ENCODE measurements at places on chromosomes 7 and 10. TPM values are rescaled to one million over a fixed set of nuclear protein-coding genes. Genes with fewer than 3 reads are reported as not detected.

GRCh38 chr7:30276203-30276900 lies 8.0 kb upstream of the ZNRF2 start:
- DNase-seq = no peak

Gene AGBL3
- polyA plus RNA-seq = 6.7 TPM

DNA sequence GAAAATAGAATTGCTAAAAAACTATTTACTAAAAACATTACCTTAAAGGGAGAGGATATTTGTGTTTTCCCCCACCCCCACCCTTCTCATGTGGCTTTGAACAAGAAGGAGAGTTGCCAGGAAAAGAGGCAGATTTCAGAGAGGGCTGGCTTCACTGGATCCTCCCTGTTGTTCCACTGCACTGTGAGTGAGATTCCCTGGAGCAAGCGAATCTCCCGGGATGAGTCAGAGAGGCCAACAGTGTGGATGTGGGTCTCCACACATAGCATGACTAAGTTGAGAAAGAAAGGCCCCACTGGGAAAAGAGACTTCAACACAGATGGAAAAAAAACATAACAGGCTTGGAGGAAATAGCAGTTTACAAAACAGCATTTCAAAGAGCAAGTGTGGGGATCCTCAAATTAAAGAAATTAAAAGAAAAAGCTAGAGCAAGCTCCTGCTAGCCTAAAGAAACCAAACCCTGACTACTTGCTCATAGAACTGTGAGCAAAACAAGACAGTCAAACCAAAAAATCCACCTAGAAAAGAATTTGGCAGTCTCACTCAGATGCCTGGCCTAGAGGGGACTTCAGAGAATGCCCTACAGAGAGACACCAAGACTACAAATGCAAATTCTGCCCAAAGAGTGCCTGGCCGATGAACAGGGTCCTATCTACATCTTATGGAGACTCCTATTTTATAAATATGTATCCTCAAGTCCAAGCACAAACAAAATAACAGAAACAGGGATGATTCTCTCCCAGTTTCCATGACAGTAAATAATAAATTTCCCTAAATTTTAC lies 3.4 kb downstream of the CAV1 start:
- DNase-seq = no peak

DNA sequence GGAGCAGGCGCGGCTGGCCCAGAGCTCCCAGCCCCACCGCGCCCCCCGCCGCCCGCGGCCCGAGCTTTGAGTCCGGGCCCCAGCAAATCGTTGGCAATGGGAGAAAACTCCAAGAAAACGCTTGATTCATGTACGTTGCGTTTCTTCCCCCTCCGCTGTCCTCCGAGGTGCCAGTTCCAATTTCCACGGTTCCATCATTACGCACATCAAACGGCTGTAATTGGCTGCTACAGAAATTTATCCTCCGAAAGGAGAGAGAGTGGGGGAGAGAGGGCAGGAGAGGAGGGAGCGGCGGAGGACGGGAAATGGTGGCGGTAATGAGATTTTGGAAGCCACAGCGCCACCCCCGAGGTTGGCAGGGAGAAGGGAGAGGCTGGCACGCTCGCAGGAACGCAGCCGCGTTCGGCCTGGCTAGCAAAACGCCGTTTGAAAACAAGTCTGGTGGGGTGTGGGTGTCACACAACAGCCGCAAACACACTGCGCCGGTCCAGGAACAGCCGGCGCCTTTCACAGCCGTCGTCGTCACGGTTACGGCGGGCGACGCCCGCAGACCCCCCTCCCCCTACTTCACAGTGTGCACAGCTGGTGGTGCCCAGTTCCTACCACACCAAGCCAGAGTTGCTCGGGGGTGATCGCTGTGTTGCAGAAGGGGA lies 57.5 kb downstream of the UNCX start:
- DNase-seq = no peak

DNA sequence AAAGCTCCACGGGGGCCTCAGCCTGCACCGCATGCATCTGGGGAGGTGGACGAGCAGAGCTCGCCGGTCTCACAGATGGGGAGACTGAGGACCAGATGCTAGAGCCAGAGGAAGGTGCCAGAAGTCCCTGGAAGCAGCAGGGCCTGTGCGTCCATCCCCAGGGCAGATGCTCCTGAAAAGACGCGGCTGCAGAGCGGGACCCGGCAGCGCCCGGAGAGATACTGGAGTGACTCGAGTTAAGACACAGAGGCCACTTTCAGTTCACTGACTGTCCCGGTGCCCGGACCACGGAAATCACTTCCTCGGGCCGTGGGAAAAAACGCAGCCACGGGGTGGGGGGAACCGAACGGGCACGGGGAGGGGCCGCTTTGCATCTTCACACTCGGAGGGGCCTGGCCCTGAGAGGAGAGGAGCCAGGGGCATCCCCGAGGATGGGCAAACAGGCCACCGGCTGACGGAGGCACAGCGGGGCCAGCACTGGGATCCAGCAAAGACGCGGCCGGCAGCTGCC lies 85.4 kb downstream of the FOXL3 start:
- no peak for DNase-seq

Gene CYP3A5
- polyA plus RNA-seq = 1.4 TPM

Gene FFAR4
- not detected for polyA plus RNA-seq

DNA sequence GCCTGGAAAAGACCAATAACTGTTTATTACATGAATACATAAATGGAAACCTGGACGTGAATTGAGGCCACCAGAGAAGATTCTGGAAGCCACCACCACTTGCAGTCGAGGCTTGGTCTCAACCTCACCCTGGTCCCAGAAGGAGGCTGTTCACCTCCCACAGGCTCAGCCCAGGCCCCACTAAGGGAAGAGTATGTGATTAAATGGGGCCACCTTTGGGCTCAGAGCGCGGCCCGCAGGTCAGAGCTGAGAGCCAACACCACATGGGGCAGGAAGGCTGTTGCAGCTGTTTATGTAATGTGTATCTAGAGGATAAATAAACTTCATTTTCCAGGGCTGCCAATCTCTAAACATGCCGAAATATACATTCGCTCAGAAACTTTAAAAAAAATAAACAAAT lies 17.6 kb upstream of the FGFR2 start:
- no peak for DNase-seq

DNA sequence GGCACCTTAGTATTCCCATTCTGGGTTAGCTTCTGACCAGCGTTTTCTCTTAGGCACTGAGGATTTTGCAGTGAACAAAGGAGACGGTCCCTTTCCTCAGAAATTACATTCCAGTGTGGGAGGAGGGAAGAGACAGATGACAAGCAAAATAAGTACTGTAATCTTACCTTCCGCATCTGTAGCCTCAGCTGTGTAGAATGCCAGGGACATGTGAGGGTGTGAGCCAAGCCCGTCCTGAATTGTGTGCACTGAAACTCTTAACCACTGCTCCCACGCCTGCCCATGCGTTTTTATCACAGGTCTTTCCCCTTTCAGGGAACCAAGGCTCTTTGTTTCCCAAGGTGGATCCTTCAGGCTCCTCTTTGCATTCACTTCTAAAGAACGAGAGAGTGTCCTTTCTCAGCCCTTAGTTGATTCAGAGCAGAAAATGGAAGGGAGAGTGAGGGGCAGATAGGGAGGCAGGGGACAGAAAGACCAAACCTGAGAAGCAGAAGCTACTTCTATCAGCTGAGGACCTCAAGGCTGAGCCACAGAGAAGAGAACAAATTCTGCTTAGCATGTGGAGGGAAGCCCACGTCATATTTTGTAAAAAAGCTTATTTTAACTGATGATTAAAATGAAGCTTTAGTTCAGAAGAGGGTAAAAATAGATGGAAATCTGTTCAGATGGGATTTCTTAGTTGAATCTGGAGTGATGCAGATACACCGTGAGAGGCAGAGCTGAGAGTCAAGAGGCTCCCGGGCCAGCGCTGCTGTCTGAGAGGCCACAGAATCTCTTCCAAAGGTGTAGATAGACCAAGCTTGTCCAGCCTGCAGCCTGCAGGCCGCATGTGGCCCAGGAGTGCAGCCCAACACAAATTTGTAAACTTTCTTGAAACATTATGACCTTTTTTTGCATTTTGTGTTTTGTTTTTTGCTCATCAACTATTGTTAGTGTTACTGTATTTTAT lies 122.5 kb downstream of the CCNY start:
- DNase-seq = no peak

GRCh38 chr7:55538538-55538937 lies 33.8 kb downstream of the VOPP1 start:
- no peak for DNase-seq

- DNase-seq = no peak
Observed at GRCh38 chr10:79219322-79219957, 127.8 kb upstream of the PPIF start.

DNA sequence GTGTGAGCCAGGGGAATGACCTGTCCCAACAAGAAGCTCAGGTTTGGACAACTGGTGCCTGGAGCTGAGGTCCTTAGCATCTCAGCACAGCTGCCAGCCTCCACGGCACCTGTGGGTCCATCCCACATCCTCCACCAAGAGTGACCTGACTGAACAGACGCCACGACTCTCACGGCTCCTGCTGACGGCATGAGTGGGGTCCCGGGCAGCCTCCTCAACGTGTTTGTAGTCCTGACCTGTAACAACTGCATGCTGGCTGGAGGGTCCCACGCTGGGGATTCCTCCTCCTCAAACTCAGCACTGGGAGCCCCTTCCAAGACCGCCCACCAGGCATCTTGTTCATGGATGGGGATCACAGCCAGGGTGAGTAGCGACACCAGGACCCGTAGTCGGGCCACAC lies 36.2 kb downstream of the FAM20C start:
- DNase-seq = no peak

DNA sequence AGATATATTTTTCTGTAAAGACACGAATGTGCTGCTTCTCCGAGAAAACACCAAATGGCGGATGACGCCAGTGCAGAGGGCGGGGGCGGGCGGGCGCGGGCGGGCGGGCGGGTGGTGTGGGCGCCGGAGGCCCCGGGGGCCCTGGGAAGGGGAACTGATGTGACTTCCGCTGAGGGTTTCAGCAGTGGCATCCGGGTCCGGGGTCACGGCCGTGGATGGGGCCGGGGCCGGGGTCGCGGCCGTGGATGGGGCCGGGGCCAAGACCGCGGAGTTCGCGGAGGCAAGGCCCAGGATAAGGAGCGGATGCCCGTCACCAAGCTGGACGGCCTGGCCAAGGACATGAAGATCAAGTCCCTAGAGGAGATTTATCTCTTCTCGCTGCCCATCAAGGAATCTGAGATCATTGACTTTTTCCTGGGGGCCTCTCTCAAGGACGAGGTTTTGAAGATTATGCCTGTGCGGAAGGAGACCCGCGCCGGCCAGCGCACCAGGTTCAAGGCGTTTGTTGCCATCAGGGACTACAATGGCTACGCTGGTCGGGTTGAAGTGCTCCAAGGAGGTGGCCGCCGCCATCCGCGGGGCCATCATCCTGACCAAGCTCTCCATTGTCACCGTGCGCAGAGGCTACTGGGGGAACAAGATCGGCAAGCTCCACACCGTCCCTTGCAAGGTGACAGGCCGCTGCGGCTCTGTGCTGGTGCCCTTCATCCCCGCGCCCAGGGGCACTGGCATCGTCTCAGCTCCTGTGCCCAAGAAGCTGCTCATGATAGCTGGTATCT lies 20.3 kb upstream of the IGF2BP3 start:
- DNase-seq = no peak

DNA sequence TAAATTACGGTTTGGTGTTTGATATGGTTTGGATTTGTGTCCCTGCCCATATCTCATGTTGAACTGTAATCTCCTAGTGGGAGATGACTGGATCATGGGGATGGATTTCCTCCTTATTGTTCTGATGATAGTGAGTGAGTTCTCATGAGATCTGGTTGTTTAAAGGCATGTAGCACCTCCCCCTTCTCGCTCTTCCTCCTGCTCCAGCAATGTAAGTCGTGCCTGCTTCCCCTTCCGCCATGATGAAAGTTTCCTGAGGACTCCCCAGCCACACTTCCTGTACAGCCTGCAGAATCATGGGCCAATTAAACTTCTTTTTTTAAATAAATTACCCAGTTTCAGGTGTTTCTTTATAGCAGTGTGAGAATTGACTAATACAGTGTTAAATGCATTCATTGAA lies 116.6 kb downstream of the DOCK4 start:
- DNase-seq = no peak

DNA sequence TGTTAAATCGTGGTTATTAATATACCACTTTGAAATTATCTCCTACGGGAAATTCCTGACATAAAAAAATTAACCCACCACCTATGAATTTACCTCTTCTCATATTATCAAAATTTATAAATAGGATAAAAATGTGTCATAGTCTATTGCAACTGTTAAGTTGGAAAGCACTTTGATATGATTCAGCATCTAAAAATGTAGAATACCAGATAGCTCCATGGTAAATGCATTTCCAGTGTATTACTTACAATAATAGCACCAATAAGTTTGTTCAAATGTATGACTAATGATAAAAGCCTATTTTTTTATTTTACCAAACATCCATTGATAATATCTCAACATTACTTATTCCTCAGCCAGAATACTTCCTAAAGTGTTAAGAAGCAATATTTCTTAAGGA lies 13.6 kb upstream of the KCND2 start:
- no peak for DNase-seq

DNA sequence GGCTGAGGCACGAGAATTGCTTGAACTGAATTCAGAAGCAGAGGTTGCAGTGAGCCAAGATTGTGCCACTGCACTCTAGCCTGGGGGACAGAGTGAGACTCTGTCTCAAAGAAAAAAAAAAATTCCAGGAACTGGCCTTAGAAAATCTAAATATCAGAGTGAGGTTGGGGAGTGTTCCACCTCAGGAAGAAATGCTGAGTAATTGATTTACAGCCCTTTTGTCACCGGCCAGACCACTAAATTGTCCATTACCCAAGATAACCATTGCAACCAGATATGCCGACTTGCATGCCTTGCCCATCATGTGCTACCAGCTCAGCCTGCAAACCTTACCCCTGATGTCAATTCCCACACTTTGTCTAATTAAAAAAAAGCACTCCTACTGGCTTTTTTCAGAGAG lies 42.4 kb downstream of the CRCP start:
- no peak for DNase-seq

- no peak for DNase-seq
Observed at GRCh38 chr10:124539935-124540641, 78.5 kb downstream of the LHPP start.

All from right renal cortex interstitium (tissue), 3 donors.